Foreskin keratinocyte (primary cell): ENCODE measurements at places on chromosomes 11 and 22. TPM values are rescaled to one million over a fixed set of nuclear protein-coding genes. Genes with fewer than 3 reads are reported as not detected.

The LUZP2 gene
- 0.20 and 0.28 TPM in 2 replicates for total RNA-seq

The MUC2 gene
- not detected in 2 replicates for total RNA-seq

DNA sequence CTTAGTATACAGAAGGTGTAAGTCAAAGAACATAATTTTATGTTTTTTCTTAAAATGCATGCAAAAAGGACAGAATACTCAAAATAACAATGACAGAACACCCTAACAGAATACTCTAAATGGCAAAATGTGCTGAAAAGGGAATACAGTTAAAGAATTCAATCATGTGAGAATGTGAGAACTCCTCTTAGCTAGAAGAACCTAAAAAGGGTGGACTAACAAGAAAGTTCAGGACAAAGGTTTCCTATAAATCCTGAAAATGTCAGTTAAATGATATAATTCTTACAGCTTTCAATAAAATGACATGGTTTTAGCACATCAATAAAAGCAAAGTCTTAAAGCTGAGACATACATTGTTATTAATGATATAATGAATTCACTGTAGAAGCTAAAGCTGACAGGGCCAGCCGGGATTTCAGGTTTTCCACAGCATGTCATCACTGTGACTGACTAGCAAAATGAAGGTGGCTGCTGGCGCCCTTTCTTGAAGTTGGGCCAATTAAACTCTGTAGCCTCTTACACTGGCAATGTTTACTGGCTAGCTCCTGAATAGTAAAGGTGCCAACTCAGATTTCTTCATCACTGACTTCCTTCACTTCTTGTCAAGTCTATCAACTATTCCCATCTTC lies 244.4 kb downstream of the TTC28 start:
- DNase-seq, result no peak

DNA sequence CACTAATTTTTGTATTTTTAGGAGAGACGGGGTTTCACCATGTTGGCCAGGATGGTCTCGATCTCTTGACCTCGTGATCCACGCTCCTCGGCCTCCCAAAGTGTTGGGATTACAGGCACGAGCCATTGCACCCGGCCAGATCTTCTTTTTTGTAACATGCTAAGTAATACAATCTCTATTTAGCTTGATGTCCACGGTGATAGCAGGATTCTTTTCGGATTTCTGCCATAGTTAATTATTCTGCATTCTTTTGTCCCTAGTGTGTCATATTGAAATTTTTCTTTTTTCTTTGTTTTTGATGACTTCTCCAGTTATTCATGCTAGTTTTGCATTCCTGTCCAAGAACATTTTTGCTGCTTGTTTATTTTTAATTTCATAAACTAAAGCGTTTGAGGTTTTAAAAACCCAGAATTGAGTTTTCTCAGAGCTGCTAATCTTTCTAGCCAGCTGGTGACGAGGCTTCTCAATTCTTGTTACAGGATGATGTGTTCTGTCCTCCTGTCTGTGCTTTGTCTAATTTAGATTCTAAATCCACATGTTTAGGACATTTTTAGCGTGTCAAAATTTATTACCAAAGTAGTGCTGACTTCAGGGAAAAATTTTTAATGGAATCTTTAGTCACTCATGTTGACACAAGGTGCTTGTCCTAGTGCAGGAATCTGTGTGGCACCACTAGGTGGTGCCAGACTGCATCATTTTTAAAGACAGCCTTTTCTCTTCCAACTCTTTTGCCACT lies 21.8 kb downstream of the NF2 start:
- no peak for DNase-seq

DNA sequence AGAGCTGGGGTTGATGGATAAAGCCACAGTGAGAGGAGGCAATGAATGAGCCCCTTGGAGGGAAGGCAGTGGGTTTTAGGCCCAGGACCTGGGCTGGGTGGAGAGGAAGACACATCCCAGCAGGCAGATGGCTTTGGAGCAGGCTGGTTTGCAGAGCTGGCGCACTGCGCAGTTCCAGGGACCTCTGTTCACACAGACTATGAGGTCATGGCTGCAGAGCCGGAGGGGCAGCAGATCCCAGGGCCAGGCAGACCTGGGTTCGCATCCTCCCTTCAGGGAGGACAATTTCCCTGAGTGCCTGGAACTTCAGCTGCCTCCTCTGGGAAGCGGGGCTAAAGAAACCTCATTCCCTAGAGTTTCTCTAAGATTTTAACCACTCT lies 28.2 kb upstream of the DGKZ start:
- DNase-seq, result no peak
